ENCODE measurements at places on chromosomes 1 and 21. TPM values are rescaled to one million over a fixed set of nuclear protein-coding genes. Genes with fewer than 3 reads are reported as not detected.

DNA sequence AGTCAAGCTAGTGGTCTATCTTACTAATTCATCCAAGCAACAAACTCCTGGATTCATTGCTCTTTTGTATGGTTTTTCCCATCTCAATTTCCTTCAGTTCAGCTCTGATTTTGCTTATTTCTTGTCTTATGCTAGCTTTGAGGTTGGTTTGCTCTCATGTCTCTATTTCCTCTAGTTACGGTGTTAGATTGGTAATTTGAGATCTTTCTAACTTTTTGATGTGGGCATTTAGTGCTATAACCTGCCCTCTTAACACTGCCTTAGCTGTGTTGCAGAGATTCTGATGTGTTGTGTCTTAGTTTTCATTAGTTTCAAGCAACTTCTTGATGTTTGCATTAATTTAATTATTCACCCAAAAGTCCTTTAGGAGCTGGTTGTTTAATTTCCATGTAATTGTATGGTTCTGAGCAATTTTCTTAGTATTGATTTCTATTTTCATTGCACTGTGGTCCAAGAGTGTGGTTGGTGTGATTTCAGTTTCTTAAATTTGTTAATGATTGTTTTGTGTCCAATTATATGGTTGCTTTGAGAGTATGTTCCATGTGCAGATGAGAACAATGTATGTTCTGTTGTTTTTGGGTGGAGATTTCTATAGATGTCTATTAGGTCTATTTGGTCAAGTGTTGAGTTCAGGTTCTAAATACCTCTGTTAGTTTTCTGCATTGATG, 154.6 kb downstream of the PLPPR5 start:
- no peaks in the 10 kb centered on the region for H3K4me1 ChIP-seq
- DNase-seq: no peak
- H3K4me3 ChIP-seq: no peak overlapping the region
- H3K27ac ChIP-seq: no peak overlapping the region

GRCh38 chr21:35168735-35169134, 119.6 kb upstream of the RUNX1 start:
- H3K4me3 ChIP-seq: no peak overlapping the region
- DNase-seq: no peak
- no peak overlapping the region for H3K27ac ChIP-seq
- peaks cover 12% of the 10 kb centered on the region for H3K4me1 ChIP-seq

DNA sequence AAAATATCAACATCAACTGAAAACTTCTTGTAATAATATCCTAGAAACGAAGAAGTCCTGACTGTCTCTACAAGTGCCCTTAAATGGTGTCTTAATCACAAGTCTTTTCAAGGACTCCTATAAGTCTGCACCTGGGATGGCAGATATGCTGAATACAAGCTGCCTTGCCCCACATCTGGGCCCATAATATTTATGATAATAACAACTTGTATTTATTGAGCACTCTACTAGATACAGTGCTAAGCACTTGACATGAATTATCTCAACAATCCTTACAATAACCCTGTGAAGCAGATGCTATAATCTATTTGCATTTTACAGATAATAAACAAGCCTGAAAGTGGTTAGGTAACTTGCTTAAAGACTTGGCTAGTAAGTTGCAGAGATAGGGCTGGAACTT, 78.0 kb upstream of the ZNF648 start:
- no peak overlapping the region for H3K4me3 ChIP-seq
- DNase-seq: no peak
- peaks cover 18% of the 10 kb centered on the region for H3K4me1 ChIP-seq
- H3K27ac ChIP-seq: no peak overlapping the region

- DNase-seq: no peak
- H3K27me3 ChIP-seq: no peaks in the 10 kb centered on the region
- H3K36me3 ChIP-seq: peaks cover 9% of the 10 kb centered on the region
Measured at GRCh38 chr1:15639262-15639661, 22.0 kb downstream of the DDI2 start.

The LRRC53 gene
- total RNA-seq: not detected

Data from neural crest cell (in vitro differentiated cells).